ENCODE measurements at places on chromosomes 7 and 10.

DNA sequence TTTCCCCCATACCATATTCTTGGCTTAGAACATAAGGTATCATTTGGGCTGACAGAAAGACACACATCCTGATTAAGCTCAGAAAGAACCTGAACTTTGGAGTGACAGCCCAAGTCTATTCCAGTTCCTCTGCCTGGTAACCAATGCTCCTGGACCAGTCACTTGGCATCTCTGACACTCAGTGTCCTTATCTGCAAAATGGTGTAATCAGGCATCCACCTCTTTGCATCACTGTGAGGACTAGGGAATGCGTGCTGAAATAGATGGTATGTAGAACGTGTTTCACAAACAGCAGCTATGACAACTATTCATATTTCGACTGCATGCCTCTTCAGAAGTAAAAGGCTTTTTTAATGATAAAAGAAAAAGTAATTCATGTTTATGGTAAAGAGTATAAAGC is 26.2 kb upstream of the PIK3AP1 start:
- DNase-seq = no peak

GRCh38 chr7:153286763-153287162 is 527.2 kb downstream of the ACTR3B start:
- DNase-seq = no peak

- peak; percentile 95 for DNase-seq
Observed at GRCh38 chr10:24958721-24959381, 6.4 kb upstream of the PRTFDC1 start.

DNA sequence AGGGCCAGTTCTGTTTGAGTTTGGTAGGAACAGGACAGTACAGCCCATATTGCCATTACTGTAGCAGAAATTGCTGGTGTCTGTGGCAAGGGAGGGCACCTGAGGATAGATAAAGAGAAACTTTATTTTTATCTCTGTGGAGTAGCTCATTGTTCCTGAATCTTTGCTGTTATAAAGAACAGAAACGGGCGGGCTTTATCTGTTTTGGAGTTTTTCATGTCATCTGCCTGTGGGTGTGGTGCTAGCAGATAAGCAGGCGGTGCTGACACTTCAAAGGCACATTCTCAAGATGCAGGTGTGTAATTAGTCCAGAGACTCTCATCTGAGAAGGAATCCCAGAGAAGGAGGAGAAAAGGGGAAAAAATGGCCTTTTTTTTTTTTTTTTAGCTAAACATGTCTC is 11.5 kb downstream of the ZNF273 start:
- DNase-seq = no peak

GRCh38 chr7:25928549-25929330 is 223.3 kb upstream of the NFE2L3 start:
- no peak for DNase-seq

- DNase-seq = peak; percentile 100
Observed at GRCh38 chr10:102132563-102133372, at the start of gene PPRC1. Gene PPRC1 (plus strand): TSS chr10:102133040. CDS start chr10:102133069, 29 bp downstream.

GRCh38 chr10:64037071-64037661 is 516.0 kb downstream of the REEP3 start:
- peak; percentile 35 for DNase-seq

DNA sequence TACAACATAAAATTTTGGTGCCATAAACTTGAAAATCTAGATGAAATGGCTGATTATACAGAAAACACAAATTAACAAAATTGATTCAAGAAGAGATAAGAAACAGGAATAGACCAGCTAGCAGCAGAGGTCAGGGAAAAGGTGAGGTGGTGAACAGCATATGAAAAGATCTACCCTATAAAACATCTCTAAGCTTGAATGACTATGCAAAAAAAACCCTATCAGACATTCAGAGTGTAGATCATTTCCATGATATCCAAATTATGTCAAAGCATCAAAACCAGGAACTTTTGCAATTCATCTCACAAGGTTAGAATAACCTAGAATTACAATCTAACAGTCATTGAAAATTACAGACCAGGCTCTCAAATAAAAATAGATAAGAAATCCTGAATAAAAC is 14.6 kb upstream of the BPGM start:
- no peak for DNase-seq

GRCh38 chr7:18572885-18573284 is 77.3 kb downstream of the HDAC9 start:
- no peak for DNase-seq

GRCh38 chr10:131978366-131978765 is 3.4 kb downstream of the BNIP3 start:
- DNase-seq = no peak

DNA sequence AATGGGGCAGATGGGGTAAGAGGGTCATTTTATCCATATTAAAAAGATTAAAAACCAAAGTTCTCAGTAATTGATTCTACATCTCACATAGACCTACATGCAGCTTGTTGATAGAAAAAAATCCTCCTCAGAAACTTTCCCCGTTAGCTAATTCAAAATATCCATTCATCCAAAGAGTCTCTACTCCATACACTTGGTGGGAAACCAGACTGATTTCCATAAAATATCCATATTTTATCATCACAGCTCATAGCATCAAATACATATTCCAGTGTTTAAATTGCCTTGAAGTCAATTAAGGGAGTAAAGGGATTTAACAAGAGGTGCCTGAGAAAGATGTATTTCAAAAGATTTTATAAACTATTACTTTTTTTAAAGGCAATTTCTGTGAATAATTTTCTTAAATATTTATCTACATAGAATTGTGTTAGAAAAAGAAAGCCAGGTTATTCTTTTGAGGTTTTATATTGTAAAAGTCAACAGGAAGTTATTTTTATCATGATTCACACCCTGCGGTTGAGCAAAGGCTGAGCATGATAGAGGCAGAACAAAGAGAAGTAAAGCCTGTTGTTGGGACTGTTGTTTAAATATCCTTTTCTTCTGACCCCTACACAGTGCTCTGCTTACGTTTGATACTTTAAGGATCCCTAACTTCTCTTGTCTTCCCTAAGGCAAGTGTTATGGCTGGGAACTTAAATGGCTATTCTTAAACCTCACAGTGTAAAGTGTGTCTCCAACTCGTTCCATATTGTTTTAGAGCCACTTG is 266.7 kb downstream of the PRKG1 start:
- DNase-seq = no peak

DNA sequence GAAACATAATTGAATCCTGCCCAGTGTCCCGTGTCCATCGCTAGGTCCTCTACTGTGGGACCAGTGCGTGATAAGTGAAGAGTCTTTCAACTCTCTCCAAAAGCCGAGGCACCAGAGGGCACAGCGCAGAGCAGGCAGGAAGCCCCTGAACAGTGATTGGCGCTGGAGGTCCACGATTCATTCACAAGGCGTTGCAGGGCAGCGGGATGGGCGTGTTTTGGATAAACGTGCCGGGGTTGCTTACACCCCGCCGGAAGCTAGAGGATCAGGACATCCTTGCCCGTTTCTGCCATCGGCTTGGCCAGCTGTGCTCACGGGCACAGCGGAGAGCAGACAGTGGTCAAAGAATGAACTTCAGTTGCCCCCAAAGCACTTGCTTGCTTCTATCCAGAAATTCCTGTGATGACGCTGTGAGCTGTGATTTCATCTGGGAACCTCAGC is 86.0 kb upstream of the PFKP start:
- DNase-seq = no peak

GRCh38 chr7:90453259-90453891 is 16.1 kb upstream of the PTTG1IP2 start:
- DNase-seq = no peak

- DNase-seq = no peak
Observed at GRCh38 chr10:557792-558328, 131.6 kb downstream of the DIP2C start.

DNA sequence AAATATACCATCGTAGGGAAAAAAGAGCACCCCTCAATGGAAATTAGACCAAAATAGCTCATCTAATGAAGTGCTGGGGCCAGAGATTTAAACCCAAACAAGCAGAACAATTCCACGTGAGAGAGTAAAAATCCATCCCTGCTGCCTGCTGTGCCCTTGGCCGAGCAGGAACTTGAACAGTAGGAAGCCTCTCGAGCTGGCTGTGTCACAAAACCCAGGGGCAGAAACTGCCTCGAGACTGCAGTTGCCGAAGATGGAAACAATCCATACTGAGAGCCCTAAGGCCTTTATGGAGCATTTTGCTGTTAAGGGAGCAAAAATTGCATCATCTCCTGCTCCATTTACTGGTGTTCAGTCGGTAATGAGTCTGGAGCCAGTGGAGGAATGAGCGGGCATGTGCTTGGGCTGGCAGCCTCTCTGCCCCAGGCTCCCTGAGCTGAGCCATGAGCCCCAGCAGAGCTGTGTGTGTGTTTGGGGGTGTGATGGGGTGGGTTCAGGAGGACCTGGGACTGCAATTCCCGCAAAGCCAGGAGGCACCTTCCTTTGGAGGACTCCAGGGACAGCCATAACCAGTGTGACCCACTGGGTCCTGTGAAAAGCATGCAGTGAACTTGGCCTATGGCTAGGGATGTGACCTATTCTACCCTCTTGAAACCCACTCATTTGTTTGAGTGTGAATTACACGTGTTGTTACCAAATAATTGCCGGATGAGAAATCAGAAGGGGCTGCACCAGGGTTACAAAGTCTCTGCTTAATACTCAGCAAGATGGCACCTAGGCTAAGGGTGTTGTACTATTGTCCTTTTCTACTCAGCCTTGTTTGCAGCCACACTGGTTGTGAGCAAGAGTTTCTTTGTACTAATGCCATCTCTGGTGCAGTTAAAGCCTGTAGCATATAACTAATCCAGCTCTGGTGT is 58.3 kb downstream of the CDHR3 start:
- DNase-seq = no peak

DNA sequence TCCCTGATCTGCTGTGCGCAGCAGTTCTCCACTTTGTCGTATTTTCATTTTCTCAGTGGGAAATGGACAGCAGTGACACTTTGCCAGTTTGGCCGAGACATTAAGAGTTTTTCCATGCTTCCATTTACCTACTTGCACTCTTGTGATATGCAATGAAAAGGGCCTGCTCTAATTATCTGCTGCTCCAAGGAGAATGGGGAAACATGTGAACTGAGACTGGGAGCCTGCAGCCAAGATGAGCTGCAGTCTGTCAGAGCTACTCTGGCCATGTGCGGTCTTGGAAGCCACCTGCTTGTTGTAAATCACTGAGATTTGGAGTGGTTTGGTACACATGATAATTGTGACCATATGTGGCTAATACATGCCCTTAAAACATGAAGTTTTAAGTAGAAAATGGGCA is 586.6 kb upstream of the POT1 start:
- peak; percentile 11 for DNase-seq

GRCh38 chr7:81114633-81115032 is 195.8 kb upstream of the SEMA3C start:
- DNase-seq = no peak

GRCh38 chr7:133428876-133429275 is 176.0 kb downstream of the EXOC4 start:
- DNase-seq = no peak

DNA sequence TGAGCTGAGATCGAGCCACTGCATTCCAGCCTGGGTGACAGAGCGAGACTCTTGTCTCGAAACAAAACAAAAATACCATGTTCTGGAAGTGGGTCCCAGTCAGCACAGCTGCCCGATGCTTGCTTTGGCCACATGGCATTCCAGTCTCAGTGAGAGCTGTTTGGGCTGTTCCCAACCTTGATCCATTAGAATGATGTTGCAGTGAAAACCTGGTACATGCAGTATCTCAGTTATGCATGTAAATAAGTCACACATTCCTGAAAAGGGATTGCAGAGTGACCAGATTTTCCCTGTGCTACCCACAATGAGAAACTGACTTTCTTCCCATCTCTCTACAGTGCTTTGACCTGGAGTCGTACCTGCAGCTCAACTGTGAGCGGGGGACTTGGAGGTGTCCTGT is 15.4 kb downstream of the ZMIZ2 start:
- no peak for DNase-seq

GRCh38 chr7:123131961-123132360 is 67.8 kb downstream of the SLC13A1 start:
- DNase-seq = no peak

GRCh38 chr7:30920584-30921539 is 9.2 kb downstream of the AQP1 start:
- no peak for DNase-seq

- no peak for DNase-seq
Observed at GRCh38 chr10:123144697-123145541, 3.0 kb upstream of the HMX2 start.

All from Ammon's horn (tissue), 1 donor.